ENCODE measurements at places on chromosomes 6 and 20. TPM values are rescaled to one million over a fixed set of nuclear protein-coding genes. Genes with fewer than 3 reads are reported as not detected.

- H3K27ac ChIP-seq = no peak overlapping the region
- no peak for DNase-seq
- no peaks in the 10 kb centered on the region for H3K27me3 ChIP-seq
- no peak overlapping the region for H3K4me3 ChIP-seq
Measured at GRCh38 chr20:41989935-41990635, 371.9 kb upstream of the CHD6 start.

DNA sequence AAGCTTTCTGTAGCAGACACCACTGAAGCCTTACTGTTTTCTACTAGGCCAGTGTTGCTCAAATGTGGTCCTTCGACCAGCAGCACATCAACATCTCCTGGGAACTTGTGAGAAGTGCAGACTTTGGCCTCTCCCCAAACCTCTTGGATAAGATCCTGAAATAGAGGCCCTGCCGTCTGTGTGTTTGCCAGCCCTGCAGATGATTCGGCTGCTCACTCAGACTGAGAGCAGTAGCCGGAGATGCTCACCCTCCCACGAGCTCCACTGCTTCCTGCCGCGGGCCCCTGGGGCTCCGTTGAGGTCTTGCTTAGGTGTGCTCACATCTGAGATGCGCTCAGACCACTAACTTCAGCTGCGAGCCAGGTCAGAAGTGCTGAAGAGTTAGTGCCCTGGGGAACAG, 129.5 kb upstream of the SSTR4 start:
- no peaks in the 10 kb centered on the region for H3K4me1 ChIP-seq
- H3K27me3 ChIP-seq = no peaks in the 10 kb centered on the region
- no peak overlapping the region for H3K4me3 ChIP-seq

GRCh38 chr6:14130435-14131075, 13.0 kb downstream of the CD83 start:
- H3K4me3 ChIP-seq = no peak overlapping the region
- H3K27me3 ChIP-seq = no peaks in the 10 kb centered on the region
- no peak for DNase-seq
- H3K27ac ChIP-seq = no peak overlapping the region
- H3K4me1 ChIP-seq = peaks cover 8% of the 10 kb centered on the region
- peaks cover 26% of the 10 kb centered on the region for H3K36me3 ChIP-seq

Gene PSORS1C1
- not detected for total RNA-seq

DNA sequence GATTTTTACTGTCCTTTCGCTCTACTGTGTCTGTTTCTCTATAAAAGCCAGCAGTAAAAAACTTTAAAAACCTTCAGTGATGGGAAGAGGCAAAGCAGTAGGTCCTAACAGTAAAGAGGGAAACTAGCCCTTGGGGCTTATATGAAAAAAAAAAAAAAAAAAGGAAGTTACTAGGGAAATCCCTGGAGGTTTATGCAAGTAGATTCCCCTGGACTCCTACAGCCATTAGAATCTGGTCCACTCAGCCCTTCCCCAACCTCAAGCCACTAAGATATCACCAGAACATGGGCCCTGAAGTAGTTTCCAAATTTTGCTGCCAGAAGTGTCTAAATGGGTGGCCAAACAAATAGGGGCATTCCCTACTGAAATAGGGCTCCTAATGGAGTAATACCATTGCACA, 70.5 kb upstream of the HINT3 start:
- DNase-seq = no peak
- peaks cover 73% of the 10 kb centered on the region for H3K36me3 ChIP-seq
- no peaks in the 10 kb centered on the region for H3K4me1 ChIP-seq
- H3K27me3 ChIP-seq = no peaks in the 10 kb centered on the region

Gene CENPW
- total RNA-seq = 1.4 TPM

Gene SAMD5
- not detected for total RNA-seq

All from natural killer cell (primary cell).